Activated gamma-delta T cell treated with Interleukin-2 at 50 U/mL for 16 hours (primary cell): ENCODE measurements at places on chromosomes 6 and 20.

GRCh38 chr6:24332317-24332716 lies 25.5 kb downstream of the DCDC2 start:
- no peak for DNase-seq

DNA sequence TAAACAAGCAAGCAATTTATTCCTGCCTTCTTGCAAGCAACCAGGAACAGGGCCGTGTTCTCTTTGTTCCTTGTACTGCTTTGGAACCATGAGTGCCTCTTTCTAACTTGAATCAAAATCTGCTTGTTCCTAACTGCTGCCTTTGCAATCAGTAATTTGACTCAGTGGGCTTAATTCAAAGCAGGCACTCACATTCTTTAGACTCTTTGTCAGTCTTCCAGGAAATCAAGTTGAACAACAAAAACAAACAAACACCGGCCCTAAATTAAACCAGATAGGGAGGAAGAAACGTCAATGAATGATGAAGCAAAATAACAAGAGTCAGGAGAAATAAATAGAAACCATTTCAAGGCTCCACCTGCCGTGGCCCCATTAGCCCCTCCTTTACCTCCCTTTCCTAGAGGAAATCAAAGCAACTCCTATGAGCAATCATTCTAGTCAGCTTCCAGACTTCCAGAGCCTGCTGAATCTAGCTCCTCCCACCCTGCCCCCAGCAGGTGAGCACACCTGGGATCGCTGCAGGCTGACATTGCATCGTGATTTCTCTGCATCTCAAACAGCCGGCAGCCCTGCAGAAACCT lies 582.2 kb upstream of the FLRT3 start:
- no peak for DNase-seq

DNA sequence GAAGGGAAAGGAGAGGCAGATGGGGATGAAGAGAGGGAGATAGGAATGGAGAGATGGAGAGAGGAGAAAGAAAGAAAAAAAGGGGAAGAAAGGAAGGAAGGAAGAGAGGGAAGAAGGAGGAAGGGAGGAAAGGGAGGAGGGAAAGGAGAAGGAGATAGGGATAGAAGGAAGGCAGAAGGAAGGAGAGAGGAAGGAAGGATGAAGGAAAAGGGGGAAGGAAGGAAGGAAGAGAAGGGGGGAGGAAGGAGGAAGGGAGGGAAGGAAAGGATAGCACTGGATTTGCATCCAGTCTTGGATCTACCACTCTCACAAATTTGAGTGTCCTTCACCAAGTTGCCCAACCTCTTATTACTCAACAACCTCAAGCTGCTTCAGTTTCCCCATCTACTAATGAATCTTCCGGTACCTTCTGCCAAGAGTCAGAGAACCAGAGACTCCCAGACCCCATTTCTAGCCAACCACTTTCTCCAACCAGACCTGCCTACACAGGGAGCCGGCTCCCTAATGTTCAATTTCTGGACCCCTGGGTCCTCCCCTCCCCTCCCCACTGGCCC lies 79.7 kb upstream of the FOXP4 start:
- no peak for DNase-seq

GRCh38 chr6:98828211-98828788 lies 6.1 kb upstream of the POU3F2 start:
- no peak for DNase-seq

GRCh38 chr6:29708432-29709179 lies 14.6 kb upstream of the HLA-F start:
- peak; percentile 71 for DNase-seq

- no peak for DNase-seq
Measured at GRCh38 chr6:20946022-20946421, 411.8 kb downstream of the CDKAL1 start.

- no peak for DNase-seq
Measured at GRCh38 chr6:43674921-43675320, 12.7 kb downstream of the MRPS18A start.

DNA sequence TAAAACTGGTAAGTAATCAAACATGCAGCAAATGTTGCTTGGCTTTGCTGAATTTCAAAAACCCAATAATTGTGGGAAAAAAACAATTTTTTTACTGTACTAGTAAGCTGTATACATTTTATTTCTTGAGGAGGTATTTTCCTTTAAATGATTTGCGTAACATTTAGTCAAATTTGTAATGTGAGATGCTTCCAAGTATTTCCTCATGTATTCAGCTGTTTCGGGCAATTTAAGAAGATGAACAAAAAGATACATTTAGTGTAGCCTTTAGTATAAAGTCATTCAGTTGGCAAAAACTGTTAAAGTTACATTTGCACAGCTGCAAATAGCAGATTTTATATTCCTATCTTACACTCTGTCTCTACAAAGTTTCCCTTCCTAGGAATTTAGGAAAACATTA lies 186.1 kb upstream of the SCGN start:
- no peak for DNase-seq

- DNase-seq: no peak
Measured at GRCh38 chr6:168719901-168720300, 278.9 kb downstream of the SMOC2 start.

DNA sequence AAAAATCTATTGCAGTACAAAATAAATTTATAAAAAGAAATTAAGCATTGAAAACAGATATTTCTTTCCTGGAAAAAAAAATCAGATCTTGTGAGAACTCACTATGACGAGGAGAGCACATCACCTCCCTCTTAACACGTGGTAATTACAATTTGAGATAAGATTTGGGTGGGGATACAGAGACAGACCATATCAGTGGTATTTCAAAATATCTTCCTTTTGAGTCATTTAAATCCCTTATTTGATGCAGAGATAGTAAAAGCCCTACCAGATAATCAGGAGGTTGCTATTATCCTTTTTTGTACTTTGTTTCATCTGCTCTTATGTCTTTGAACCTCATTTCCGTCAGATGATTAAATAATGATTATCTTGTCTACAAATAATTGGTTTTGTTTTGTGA lies 800.4 kb downstream of the KIF16B start:
- no peak for DNase-seq

GRCh38 chr6:139003751-139004150 lies 15.7 kb upstream of the REPS1 start:
- DNase-seq: no peak

GRCh38 chr6:15427331-15428070 lies 181.6 kb downstream of the JARID2 start:
- DNase-seq: no peak

DNA sequence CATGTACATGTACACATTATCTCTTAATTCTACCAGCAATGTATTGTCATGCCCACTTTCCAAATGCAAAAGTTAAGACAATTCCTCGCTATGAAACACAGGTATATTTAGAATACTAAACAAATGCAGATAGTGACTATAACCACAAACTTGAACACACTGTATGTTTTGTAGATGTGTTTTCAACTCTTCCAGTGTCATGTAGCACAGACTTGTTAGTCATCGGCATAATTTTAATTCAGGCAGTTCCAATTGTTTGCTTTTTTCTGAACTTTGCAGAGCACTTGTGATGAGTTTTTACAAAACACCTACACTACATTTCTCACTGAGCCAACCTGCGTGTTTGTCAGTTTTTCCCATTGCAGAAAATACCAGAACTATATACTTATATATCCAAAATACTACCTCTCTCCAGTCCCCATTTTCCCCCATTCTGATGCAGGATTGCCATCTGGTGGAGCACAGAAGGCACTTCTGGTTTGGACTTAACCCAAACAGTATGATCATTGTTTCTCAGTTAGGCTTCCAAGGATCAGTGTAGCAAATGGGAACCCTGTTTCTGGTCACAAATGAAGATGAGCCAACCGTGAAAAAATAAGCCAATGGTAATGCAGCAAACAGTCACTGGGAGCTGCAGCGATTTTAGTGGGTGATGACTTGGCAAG lies 143.4 kb downstream of the ADGRB3 start:
- no peak for DNase-seq

- DNase-seq: no peak
Measured at GRCh38 chr20:36815454-36816091, 42.0 kb upstream of the DSN1 start.

DNA sequence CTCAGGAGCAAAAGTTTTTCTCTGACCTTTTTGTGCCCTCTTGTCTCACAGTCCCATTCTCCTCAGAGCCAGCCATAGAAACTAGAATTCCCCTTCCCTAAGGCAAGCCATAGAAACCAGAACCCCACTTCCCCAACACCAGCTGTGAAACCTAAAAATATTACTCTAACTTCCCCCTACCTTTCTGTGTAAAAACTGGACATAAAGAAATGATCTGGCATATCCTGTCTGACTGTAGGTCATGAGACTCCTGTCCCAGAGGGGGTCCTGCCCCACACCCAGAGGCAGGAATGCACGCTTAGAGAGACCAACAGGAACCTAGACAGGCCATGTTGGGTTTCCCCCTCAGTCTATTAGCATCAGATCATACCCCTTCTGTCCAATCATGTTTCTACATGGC lies 140.6 kb upstream of the SLC22A16 start:
- DNase-seq: no peak

- DNase-seq: no peak
Measured at GRCh38 chr6:159565181-159565710, 127.8 kb downstream of the SOD2 start.

- no peak for DNase-seq
Measured at GRCh38 chr6:40953486-40953885, 85.5 kb downstream of the UNC5CL start.

DNA sequence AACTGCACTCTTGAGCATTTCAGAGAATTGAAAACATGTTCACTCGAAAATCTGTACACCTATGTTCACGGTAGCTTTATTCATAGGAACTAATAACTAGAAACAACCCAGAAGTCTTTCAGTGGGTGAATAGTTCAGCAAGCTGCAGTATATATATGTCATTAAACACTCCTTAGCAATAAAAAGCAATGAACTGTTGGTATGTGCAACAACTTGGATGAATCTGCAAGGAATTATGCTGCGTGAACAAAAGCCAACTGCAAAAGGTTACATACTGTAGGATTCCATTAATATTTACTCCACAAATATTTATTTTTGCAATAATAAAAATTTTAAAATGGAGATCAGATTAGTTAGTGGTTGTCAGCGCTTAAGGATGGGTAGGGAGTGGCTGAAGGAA lies 22.1 kb upstream of the FKBP1A start:
- no peak for DNase-seq

DNA sequence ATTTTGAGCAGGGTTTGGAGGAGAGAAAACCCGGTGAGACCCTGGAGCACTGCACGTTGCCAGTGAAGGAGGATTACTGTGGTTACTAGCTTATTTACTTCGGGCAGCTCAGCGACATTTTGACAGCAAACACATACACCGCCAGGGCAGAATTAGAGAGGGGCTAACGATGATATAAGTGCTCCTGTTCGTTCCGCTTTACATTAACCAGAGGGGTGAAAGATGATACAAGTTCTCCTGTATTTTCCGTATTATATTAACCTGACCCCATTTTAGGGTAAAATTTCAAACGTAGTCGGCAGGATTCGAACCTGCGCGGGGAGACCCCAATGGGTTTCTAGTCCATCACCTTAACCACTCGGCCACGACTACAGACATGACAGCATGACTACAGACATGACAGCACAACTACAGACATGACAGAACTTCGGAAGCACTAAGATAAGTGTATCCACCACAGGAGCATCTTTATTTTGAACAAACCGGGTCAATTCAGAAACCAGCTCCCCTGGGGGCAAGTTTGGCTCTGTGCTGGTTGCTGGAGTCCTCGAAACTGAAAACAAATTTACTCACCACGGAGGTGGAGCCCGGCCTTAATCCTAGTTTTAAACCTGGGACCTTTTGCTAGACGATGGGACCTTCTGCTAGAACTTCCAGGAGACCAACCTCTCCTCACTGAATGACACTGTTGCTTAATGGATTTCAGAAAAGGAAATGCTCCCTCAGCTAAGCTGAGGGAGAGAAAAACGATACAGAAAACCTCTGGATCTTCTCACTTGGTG lies 80.4 kb upstream of the ZNF184 start:
- DNase-seq: no peak

- no peak for DNase-seq
Measured at GRCh38 chr6:55293116-55293515, 34.2 kb upstream of the GFRAL start.

DNA sequence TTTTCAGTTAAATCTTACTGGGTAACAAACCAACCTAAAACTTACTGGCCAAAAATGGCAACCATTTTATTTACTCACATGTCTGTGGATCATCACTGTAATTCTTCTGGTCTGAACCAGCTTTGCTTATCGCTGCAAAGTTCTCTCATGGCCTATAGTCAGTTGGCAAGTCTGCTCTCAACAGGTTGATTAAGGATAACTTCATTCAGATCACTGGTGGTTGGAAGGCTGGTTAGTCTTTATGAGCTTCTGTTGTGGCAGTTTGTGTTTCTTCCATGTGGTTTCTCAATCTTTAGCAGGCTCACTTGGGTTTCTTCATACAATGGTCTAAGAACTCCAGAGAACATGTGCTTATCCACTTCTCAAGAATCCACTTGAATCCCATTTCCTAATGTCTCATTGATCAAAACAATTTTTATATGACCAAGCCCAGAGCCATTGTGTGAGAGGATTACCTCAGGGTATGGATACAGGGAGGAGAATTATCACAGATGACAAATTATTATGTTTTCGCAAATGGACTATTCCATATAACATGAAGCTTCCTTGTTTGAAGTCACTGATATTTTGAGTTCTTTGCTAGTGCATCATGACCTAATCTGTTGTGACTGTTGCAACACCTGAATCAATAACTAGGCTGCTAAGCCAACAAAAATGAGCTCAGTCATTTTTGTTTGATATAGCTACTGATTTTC lies 155.4 kb upstream of the BMP2 start:
- no peak for DNase-seq

- DNase-seq: no peak
Measured at GRCh38 chr6:82143041-82143481, 104.5 kb downstream of the IBTK start.
